NCI-H524 treated with DMSO at 0.1 percent for 48 hours (cell line): ENCODE measurements at places on chromosomes 12 and 14.

- DNase-seq: no peak
Observed at GRCh38 chr12:88996200-88996788, 356.0 kb downstream of the DUSP6 start.

- no peak for DNase-seq
Observed at GRCh38 chr14:95272057-95272456, 47.7 kb downstream of the CLMN start.

GRCh38 chr12:124480469-124481256, 86.7 kb downstream of the NCOR2 start:
- DNase-seq: peak; percentile 82

- DNase-seq: no peak
Observed at GRCh38 chr12:20372326-20373096, 4.2 kb downstream of the PDE3A start.

- peak; percentile 25 for DNase-seq
Observed at GRCh38 chr14:59897757-59898383, 22.1 kb upstream of the LRRC9 start.

GRCh38 chr12:57127101-57127725, 1.1 kb upstream of the LRP1 start:
- DNase-seq: peak; percentile 4

GRCh38 chr12:119239040-119239439, 60.3 kb downstream of the HSPB8 start:
- DNase-seq: no peak

DNA sequence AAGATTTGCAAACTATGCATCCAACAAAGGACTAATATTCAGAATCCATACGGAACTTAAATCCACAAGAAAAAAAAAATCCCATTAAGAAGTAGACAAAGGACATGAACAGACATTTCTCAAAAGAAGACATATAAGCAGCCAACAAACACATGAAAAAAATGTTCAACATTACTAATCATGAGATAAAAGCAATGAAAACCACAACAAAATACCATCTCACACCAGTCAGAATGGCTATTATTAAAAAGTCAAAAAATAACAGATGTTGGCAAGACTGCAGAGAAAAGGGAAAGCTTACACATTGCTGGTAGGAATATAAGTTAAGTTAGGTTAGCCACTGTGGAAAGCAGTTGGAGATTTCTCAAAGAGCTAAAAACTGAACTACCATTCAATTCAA, 16.2 kb downstream of the CDK17 start:
- no peak for DNase-seq

- no peak for DNase-seq
Observed at GRCh38 chr12:31205054-31205453, 120.9 kb downstream of the SINHCAF start.

DNA sequence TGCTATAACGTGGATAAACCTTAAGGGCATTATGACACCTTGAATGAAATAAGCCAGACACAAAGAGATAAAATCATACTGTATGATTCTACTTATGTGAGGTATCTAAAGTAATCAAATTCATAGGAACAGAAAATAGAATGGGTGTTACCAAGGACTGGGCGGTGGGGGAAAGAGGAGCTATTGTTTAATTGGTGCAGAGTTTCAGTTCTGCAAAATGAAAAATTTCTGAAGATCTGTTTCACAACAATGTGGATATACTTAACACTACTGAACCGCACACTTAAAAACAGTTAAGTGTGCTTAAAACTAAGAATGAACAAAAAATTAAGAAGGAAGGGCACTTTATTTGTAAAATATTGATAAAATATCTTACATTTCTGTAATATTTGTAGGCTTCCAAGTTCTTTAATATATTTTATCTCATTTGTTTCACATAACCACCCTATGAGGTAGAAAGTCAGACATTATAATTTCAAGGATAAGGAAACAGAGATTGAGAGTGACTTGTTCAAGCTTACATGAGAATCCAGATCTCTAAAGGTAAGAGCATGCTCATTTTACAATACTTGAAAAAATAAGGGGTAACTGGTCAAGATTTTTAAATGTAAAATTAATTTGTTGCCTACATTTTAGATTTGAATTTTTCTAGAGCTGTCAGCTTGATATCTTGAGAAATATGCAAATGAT, 14.9 kb downstream of the LTA4H start:
- no peak for DNase-seq

GRCh38 chr12:107133462-107133861, 40.1 kb upstream of the CRY1 start:
- no peak for DNase-seq

GRCh38 chr12:106211973-106212372, 35.8 kb downstream of the CKAP4 start:
- DNase-seq: no peak

DNA sequence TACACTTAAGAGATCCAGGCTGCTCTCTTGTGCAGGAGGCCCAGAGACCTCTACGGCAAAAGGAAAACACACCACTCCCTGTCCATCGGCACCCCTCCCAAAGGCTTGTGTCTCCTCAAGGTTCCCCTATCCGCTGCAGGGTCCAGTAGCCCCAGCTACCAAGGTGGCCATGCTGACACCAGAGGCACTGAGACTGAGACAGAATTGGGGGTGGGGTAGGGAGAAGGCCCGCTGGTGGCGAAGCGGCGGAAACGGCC, 590 bp downstream of the DDIT3 start:
- no peak for DNase-seq

DNA sequence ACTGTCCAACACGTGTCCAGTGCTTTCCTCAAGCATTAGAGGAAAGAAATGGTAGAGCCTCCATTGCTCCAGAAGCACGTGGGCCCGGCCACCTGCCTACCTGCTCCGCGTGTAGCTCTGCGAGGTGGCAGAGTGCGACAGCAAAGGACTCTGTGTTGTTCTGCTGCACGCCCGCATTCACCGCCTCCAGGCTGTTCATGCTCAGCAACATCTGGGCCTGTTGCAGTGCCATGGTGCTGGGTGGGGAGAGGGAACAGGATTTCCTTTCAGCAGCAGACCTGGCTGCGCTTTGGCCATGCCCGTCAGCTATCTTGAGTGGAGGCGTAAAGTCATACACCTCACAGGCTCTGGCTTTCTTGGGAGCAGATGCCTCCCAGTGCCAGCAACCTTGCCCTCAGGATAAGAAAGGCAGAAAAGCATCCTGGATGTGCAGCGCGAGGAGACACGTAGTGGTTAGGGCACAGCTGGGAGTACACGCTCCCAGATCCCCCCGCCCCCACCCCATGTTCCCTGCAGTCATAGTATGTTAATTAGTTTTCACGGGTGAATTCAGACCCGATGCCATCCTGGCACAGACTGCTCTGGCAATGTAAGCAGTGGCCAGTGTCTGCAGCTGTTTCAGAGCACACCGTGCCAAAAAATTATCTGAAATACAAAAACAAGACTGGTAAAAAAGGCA, 25.1 kb downstream of the ANAPC5 start:
- DNase-seq: no peak

GRCh38 chr12:75933101-75933500, 98.5 kb downstream of the PHLDA1 start:
- DNase-seq: no peak

- DNase-seq: no peak
Observed at GRCh38 chr14:105447651-105448640, 26.7 kb upstream of the CRIP2 start.

DNA sequence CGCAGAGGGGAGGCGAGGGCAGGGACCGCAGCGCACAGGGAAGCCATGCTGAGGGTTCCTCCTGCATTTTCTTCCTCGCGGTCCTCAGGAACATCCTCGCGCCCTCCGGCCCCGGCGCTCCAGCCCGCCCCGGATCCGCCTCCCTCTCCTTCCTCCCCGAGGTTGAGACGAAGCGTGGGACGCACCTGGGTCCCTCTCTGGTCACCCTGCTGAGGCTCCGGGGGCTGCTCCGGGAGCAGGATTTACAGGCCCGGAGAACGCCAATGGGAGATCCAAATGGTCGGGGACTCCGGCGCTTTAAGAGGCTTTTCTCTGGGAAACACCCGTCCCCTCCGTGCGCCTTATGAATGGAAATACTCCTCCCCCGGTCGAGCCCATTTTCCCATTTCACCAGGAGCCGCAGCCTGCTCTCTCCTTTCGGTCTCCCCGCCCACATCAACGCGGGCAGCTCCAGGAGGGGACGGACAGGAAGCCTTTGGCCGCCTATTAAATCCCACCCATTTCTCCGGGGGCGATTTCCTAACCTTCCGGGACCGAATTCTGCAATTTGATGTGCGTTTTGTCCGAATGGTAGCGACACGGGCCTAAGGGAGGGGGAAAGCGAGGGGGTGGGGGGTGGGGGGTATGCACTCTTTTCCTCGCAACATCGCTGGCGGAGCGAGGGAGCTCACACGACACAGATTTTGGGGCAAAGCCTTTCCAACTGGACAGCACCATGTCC, at the start of gene UNC79:
Gene UNC79 (plus strand): TSS at position 625 of the 721 bp plus-strand sequence. CDS start 91 bp downstream, at position 716.
- peak; percentile 62 for DNase-seq

DNA sequence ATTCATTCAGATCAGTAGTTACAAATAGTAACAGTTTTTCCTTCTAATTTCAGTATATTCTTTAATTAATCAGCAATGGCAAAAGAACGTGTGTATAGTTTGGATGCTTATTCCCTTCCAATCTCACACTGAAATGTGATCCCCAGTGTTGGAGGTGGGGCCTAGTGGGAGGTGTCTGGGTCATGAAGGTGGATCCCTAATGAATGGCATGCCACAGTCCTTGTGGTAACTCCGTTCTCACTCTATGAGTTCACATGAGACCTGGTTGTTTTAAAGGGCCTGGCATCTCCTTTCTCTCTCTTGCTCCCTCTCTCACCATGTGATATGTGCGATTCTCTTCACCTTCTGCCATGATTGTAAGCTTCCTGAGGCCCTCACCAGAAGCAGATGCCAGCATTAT, 18.9 kb upstream of the SYNDIG1L start:
- DNase-seq: no peak

GRCh38 chr14:24236689-24237462, 4.1 kb downstream of the GMPR2 start:
- DNase-seq: no peak

GRCh38 chr12:65756956-65757511, 67.2 kb upstream of the HMGA2 start:
- DNase-seq: no peak

DNA sequence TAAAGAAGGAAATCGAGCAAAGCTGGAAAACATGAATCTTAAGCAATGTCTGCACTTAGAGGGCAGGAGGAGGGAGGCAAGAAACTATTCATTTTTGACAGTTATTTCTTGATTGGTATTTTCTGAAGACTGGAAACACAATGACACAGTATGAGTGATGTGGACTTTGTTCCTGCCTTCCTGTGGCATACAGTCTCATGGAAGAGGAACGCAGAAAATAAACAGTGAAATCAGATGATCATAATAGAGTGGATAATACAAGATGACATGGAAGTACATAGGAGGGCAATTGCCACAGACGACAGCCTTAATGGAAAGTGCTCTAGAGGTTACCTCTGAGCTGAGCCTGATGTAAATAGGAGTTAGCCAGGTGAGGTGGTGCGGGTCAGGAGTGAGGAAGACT, 140.4 kb upstream of the MAX start:
- no peak for DNase-seq

- no peak for DNase-seq
Observed at GRCh38 chr12:5140190-5140589, 96.5 kb downstream of the KCNA5 start.

DNA sequence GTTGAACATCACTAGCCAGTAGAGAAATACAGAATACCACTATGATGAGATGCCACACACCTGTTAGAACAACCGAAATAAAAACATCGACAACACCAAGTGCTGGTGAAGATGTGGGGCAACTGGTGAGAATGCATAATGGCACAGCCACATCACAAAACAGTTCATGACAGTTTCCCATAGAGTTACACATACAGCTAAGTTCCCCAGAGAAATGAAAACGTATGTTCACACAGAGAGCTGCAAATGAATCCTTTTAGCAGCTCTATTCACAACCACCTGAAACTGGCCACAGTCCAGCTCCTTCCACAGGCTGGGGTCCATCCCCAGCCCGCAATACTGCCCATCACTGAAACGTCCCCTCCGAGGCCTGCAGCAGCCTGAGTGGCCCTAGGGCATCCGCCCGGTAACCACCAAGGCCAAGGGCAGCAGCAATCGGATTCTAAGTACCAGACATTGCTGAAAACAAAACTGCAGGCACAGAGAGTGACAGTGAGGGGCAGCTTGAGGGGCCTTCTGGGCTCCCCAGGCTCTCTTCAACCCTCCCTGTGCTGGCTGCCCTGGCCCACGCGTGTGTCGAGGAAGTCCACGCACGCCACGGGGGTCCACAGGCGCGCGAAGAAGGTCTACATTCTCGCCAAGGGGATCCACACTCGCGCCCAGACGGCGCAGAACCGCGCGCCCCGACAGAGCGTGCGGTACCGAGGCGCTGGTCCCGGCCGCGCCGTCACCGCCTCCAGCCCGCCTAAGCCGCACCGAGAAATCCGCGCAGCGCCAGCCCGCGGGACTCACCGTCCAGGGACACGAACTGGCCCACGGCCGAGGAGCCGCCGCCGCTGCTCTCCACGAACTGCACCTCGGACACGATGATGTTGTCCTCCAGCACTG, 903 bp downstream of the BRF1 start:
- no peak for DNase-seq

DNA sequence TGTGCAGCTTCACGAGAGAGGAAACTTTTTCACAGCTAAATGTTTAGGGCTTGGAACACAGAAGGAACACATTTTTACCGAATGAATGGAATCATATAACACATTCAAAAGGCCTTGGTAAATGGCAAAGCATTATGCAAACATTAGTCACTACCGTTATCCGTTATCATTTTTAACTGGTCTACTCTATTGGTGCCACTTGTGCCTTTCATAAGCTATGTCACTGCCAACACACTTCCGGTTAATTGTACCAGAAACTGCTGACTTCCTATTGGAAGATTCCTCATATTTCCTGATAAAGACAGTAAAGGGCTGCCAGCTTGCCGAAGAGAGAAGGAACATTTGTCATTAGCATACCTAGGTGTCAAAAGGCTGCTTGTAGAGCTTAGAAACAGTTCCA, 169.2 kb downstream of the APAF1 start:
- no peak for DNase-seq

DNA sequence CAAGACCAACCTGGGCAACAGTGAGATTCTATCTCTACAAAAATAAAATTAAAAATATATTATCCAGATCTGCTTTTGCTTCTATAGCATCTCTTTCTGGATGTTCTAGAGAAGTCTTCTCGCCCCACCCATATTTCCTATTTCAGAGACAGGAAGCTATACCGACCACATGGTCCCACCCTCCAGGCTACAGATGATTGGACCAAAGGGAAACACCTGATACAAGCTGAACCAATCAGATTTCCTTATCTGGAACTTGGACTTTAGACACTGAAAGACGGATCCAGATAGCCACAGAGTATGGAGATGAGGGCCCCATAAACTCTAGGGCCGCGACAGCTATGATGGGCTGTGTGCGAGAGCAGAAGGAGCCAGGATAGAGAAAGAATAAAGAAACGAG, 48.7 kb downstream of the CCDC60 start:
- DNase-seq: no peak
